ENCODE measurements at places on chromosomes 6 and 20.
A peak's percentile ranks its signal among the peaks of the same experiment; 100 is the strongest.

DNA sequence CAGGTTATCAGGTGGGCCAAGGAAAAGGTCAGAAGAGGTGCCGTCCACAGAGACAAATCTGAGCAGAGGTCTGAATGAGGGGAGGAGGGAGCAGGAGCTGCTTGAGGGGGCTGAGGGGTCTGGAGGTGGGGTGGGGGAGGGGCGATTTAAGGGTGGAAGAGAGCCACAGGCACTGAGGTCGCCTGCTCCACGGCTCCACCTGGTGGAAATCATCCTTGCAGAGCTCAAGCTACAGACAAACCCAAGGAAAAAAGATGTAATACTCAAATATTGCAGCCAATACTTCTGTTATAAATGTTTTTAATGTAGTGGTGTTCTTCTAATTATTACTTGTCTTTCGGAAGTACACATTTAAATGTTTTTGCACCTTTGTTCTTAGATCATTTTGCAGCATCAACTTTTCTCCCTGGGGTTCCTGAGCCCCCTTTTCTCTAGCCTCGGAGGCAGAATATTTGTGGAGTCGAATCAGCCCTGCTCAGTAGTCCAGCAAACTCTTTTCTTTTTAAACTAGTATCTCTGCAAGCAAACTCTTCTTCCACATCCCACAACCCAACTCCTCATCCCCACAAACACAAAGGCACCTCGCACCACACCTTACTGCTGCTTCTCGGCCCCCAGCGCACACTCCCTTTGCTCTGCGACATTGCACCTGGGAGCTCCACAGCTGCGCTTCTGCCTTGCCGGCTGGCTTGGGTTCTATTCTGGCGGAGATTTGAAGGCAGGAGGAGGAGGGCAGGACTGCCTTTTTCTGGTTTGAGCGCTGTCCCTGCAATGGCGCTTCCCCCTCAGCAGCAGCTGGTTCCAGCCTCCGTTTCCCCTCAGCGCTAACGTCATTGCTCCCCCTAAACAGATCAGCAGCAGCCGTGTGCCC, 51.0 kb upstream of the TFAP2A start:
- peak; percentile 11 for DNase-seq

DNA sequence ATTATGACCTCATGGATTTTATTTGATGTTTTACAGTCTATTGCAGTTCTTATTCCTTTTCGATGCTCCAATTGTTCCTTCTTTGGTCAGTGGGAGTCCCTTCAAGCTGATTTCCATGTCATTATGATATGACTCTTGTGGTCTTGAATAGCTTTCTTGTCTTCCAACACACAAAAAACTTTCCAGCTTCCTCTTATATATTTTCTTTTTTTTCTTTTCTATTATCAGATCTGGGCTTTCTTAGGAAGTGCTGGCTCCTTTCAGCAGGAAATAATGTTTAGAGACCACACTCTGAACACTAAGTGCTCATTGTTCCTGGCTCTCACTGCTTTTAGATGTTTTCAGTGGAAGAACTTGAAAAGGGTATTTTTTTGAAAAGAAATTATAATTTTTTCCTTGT, 3.1 kb upstream of the SLC17A1 start:
- DNase-seq = no peak

DNA sequence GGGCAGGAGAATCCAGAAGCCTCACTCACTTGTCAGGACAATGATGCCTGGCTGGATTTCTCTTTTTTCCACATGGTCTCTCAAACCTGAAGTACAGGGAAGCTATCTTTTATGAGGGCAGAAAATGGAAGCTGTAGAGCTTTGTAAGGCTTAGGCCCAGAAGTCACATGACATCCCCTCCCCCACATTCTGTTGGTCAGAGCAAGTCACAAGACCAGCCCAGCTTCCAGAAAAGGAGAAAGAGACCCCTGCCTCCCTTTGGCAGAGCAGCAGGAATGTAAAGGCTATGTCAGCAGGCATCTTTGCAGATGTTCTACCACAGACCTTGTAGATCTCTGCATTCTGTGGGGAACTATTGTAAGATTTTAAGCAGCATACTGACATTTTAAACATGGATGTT, 245.5 kb downstream of the SLC35F1 start:
- no peak for DNase-seq

- DNase-seq = no peak
Measured at GRCh38 chr6:13412639-13413465, 74.5 kb downstream of the GFOD1 start.

DNA sequence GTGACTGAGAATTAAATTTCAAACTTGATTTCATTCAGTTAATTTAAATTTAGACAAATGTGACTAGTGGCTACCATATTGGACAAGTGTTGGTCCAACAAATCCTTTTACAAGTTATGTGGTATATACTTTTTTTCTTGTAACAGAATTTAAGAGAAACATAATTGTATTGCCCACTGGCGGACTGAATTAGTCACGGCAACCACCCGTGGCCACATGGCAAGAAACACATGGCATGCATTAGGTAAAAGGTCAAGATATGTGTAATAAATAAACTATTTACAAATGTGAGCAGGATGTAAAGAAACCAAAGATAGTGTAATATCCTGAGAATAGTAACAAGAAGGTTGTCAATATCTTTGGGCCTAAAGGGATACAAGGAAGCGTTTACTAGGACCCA, 91.2 kb downstream of the LCA5 start:
- DNase-seq = no peak

GRCh38 chr6:76381612-76382011, 309.1 kb upstream of the IMPG1 start:
- DNase-seq = no peak

DNA sequence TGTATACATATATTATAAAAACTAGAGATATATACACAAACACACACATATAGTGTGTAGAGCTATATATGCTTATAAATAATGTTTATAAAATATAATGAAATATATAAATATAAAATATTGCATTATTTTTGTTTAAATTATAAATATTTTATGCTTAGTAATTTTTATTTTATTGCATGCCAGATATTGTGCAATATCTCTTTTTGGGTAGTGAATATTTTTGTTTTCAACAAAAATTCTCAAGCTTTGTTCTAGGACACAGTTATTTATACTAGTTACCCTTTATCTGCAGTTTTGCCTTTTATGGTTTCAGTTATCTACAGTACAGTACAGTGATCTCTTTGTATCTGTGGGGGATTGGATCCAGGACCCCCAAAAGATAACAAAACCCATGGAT, 52.2 kb downstream of the PFDN4 start:
- DNase-seq = no peak

GRCh38 chr6:82775981-82776380, 289.7 kb downstream of the UBE3D start:
- no peak for DNase-seq

DNA sequence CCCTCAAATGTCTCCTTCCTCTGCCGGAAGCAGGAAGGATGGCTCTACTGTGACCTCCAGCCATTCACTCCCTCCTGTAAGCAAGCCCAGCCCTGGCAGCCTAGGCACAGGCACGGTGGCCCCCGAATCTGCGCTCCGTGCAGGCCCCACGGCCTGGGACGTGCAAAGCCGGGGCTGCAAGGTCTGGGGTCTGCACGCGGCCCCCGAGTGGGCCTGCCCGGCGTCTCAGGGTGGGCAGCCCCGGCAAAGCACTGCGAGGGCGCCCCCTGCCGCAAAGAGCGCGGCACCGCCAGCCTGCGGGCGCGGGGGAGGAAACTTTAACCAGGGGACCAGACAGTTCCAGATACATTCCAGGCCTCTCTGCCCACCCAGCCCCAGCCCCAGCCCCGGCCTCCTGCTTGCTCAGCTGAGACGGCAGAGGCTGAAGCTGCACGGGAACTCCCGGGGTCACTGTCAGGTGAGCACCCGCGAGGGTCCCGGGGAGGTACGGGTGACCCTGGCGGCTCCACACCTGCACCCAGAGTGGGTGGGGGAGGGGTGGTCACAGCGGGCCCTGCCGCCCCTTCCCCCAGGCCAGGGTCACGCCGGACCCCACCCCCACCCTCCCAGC, 98.8 kb downstream of the ASXL1 start:
- peak; percentile 28 for DNase-seq

GRCh38 chr6:11706171-11706570, 72.4 kb downstream of the ADTRP start:
- no peak for DNase-seq

DNA sequence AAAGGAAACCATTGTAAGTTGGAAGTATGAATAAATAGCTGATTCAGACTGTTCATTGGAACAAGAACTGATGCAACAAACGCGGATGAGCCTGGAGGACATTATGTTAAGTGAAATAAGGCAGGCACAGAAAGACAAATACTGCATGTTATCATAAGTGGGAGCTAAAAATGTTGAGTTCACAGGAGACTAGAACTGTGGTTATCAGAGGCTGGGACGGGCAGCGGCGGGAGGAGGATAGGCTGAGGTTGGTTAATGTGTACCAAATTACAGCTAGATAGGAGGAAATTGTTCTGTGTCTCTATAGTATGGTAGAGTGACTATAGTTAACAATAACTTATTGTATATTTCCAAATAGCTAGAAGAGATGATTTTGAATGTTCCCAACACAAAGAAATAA, 40.8 kb downstream of the FAM229B start:
- no peak for DNase-seq

DNA sequence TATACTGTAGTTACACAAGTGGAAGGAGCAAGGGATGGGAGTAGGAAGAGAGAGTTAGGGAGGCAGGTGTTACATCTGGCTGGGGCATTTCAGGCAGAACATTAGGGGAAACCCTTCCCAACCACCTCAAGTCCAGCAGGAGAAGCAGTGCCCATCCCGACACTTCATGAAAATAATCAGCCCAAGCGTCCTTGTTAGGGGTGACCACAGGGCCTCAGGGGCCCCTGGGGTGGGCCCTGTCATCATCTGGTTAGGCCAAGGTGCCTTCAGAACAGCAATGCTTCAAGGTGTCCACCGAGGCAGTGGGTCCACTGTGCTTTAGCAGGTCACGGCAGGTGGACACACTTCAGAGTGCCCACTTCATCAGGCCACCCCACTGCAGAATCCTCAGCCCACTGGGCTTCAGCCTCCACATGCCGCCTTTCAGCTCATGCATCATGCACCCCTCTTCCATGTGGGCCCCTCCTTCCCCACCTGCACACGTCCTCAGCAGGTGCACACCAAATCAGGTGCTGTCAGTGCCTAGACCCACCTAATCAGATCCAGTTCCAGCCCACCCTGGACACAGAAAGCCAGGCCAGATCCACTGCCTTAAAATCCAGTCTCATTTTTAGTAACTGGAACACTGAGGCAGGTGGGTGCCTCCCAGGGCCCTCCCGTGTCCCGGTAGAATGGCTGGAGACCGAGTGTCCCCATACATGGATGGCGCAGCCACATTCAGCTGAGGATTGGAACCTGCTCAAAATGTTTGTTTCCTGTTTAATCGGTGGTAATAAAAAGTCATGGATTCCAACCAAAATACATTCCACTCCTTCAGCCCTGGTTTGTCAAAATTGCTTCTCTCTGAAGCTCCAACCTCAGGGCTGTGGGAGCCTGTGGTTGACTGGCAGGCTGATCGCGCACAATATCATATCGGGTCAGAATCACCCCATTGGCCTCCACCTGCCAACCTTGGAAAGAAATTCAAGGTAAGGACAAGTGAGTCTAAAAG, 99.5 kb downstream of the ANKRD60 start:
- DNase-seq = no peak

DNA sequence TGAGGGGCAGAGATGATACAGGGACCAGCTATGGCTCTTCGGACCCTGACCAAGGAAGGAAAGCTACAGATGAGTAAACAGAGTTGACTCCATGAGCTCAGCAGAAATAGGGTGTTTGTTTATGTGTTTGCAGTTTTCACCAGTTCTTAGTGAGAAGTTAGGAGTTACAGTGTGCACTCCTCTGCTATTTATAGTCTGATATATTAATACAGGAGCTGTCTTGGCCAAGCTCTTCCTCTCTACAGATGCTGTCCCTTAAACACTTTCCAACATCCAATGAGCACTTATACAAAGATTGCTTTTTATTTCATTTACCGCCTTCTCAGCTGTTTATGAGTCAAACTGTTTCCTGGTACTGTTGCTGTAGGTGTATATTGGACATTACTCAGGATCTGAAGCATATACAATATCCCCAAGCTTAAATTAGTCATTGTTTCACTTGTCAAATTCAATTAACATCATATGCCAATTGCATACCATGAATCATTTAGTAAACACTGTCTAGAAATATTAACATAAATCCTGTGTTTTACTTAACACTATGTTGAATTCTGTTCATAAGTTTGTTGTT, 618.0 kb downstream of the PRKN start:
- DNase-seq = peak; percentile 39

DNA sequence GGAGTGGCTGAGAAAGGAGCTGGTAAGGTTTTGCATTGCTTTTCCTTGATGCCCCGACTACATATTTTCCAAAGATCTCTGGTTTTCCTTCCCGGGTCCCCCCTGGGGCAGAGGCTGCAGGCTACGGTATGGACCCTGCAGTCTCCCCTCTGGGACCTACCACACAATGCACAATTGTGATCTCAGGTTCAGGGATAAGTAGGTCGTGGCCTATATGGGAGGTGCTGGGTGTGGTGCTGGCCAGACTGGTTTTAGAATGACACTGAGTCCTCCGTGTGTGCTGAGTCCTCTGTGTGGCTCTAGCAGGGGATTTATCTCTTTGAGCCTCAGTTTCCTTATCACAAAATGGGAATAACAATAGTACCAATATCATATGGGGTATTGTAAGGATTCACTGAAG, 376 bp downstream of the C20orf202 start:
- DNase-seq = no peak

- no peak for DNase-seq
Measured at GRCh38 chr6:9806195-9806594, 608.7 kb downstream of the TFAP2A start.

DNA sequence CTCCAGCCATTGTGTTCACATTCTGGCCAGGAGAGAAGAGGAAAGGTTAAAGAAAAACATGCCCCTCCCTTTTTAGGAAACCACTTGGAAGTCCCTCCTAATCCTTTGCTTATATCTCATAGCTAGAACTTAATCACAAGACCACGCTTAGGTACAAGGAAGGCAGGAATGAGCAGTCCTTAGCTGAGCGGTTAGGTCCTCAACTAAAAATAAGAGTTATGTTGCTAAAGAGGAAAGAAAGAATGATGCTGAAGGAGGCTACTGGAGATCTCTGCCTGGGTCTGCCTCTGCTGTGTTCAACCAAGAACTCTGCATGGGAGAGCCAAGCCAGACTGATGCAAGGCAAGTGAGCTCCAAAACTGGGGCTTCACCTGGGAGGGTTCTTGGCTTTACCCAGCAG, 11.6 kb upstream of the ARFGEF2 start:
- DNase-seq = no peak

DNA sequence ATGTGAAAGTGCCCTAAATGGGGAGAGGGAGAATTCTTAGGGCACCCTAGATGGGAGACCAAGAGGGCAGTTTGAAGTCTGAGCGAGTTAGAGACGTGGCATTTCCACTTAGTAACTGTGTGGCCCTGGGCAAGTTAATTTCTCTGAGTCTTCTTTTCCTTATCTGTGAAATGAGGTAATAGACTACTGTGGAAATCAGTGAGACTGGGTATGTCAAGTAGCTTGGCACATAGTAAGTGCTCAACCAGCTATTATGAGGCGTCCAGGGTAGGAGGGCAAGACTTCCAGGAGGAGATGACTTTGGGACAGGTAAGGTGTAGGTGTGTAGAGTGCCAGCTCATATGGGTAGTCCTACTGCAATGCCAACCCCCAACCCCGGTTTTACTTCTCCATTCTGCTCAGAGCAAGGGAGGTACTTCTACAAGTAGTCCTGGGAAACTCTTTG, 770 bp downstream of the KIF3B start:
- no peak for DNase-seq
